ENCODE measurements at places on chromosomes 3 and 15.

- DNase-seq, result no peak
These were observed 84.5 kb downstream of the ZIC1 start for GRCh38 chr3:147493666-147494065.

- DNase-seq, result no peak
These were observed 194.1 kb upstream of the ZPLD1 start for GRCh38 chr3:102240720-102241119.

- DNase-seq, result no peak
These were observed 19.6 kb upstream of the GOLGA8B start for GRCh38 chr15:34603095-34603494.

- no peak for DNase-seq
These were observed 79.0 kb downstream of the IGF1R start for GRCh38 chr15:98727115-98728040.

DNA sequence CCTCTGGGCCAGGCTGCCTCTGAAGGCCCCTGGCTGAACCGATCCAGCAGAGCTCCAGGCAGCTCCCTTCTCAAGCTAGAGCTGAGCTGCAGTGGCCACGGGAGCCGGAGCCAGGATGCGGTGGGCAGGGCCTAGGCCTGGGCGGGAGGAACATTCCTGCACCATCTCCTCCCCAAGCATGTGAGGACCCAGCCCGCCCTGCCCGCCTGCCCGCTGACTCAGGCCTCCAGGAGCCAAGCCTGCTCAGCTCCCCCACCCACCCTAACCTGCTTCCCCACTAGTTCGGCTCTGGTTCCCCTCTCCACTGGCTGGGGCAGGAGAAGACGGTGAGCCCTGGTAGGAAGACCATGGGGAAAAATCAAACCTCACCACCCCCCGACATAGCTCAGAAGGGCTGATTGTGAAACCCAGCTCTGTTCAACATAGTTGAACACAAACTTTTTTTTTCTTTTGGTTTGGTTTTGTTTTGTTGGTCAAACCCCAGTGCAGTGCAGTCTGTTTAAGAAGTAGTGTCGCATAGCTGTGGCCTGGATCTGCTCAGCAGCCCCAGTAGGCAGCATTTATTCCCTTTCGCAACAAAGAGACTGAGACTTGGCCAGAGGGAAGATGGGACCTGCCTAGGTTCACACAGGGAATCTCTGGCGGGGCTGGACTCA is 13.5 kb downstream of the SNX33 start:
- DNase-seq, result no peak

- no peak for DNase-seq
These were observed 353.5 kb downstream of the MCTP2 start for GRCh38 chr15:94584833-94585244.

GRCh38 chr3:53996141-53996874 is 104.6 kb upstream of the SELENOK start:
- DNase-seq, result peak; percentile 18

DNA sequence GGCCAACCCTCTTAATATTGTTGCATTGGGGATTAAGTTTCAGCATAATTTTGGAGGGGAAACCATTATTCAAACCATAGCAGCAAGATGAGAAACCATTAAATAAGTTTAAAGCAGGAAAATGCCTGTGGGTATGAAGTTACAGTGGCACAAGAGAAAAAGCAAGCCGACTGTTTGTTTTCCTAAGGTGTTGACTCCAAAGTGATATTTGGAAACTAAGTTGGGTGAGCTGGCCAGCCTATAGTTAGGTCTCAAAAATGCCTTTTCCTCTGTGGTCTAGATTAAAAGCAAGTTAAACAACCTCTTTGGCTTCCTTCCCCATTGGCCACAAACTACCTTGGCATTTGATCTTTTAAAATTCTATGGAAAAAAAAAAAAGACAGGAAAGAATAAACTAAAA is 419.8 kb upstream of the AZI2 start:
- no peak for DNase-seq

- no peak for DNase-seq
These were observed 213.0 kb downstream of the MEIS2 start for GRCh38 chr15:36887214-36887961.

DNA sequence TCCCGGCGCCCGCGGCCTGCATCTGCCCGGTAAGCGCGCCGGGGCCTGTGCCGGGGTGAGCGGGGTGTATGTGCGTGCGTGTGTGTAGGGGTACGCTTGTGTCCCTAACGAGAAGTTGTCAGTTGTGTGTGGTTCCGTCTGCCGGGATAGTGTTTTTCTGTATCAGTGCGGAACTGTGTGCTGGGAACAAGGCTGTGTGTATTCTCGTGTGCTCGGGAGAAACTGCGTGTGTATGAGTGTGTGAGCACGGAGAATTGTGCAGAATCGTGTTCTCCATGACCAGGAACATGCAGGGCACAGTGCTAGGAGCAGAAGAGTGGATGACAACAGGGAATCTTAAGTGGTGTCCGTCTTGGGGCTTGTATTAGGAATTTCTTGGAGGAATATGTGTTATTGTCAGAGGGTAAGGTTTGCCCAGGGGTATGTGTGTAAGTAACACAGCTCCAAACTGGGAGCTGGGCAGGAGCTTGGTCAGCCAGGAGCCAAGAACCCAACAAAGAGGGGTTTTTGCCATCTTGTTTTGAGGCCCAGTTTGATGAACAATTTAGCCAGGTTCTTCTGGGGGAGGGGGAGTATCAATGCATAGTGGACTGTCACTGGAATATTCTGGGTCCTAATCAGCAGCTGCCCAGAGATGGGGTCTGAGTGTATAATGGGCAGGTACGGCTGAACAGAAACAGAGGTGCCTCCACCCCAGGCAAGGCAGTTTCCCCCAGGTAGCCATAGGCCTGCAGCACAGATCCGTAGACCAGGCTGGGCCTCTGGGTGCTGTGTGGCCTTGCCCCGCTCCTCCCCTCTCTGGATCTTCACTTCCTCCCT is 2.1 kb downstream of the ISL2 start:
- no peak for DNase-seq

GRCh38 chr3:171379281-171379680 is 80.9 kb downstream of the TNIK start:
- DNase-seq, result no peak

GRCh38 chr3:25438791-25439555 is 10.9 kb downstream of the RARB start:
- DNase-seq, result no peak

- no peak for DNase-seq
These were observed 295.0 kb upstream of the RORA start for GRCh38 chr15:61524086-61524485.

GRCh38 chr3:169722724-169723123 is 42.1 kb downstream of the TERC start:
- DNase-seq, result no peak

DNA sequence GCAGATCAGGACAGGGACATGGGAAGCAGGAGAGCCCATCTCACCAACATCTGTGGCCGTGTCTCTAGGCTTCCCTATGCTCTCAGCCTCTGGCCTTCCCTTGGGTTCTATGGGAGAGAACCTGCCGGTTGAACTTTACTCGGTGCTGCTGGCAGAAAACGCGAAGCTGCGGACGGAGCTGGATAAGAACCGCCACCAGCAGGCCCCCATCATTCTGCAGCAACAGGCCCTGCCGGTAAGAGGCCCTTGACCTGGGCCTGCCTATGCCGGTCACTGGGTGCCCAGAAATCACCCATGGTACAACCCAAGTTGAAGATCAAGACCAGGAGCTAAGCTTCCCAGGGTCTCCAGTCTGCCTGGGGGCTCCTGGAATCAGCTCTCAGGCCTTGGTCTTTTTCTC is 34.8 kb downstream of the CYP11A1 start:
- DNase-seq, result no peak

DNA sequence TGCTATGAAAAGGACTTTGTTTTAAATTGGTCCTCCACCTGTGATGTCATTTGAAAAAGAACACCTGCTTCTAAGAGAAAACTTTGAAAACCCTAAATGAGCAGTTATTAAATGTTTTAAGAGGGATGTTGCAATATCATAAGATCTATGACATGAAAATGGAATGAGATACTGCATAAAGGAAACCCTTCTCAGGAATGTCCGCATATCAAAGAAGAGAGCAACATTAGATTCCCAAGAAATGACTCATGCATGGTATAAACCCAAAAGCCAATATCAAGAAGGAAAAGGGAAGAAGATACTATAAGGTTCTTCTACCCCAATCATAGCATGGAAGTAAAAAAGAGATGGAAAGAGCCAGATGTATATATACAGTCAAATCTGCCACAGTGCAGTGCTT is 627.5 kb upstream of the LMCD1 start:
- DNase-seq, result no peak

- no peak for DNase-seq
These were observed 202.8 kb downstream of the CADPS start for GRCh38 chr3:62672270-62672987.

- no peak for DNase-seq
These were observed 762 bp downstream of the NCK1 start for GRCh38 chr3:136862617-136863322.

DNA sequence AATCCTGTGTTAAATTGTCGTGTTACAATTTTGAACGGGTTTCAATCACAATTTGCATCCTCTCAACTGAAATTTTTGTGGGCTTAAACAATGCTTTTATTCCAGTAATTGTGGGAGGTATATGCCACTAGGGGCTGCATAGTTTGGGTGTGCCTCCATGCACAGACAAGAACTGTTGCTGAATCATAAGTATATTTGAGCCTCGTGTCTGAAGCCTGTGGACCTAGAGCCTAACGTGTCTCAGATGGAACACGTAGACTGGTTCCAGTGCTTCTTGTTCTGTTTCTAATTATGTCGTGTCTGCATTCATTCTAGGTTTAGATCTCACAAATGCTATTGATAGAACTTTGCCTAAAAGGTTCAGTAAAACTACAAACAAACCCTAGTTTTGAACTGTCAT is 363.4 kb downstream of the RBMS3 start:
- no peak for DNase-seq

DNA sequence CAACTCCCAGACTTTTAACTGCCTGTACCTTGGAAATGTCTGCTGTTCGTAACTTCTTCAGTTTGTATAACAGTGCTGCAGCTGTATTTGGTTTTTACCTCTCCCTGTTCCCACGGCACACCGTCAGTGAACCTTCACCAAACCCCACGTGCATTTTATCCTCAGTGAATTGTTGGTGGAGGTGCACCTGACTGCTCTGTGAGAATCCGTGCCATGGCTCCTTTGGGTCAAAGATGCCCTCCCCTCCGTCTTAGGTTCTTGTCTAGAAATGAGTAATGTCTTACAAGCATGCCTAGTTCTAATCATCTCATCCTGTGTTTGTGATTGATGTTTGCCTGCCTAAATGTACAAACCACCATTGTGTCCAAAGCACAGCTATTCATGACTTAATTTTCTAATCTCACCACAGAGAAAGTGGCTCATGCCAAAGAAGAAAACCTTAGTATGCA is 28.2 kb downstream of the TPM1 start:
- no peak for DNase-seq

DNA sequence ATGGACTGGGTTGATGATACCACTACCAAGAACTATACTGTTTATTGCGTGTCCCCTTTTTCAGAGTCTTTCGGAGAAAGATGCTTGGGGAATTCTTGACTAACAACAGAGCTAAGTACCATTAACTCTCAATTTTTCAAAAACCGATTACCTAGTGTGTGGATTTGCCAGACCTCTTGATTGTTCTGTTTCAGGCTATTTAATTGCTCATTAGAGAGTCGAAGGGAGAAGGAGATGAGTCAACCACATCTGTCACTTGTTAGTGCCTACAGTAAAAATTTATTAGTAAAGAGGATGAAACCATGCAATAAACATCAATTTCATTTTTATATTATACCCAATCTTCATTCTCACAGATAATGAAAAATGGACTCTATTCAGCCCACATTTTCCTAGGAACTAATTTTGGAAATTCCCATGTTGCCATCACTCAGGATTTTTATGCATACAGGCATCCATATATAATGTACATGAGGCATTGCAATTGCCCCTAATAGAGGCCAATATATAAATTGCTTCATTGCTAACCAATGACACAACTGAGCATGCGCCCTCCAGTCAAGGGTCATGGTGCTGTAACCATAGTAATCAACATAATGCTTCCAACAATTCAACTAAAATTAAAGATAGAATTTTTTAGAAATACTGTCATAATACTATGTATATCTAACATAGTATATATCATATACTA is 541.7 kb downstream of the TBL1XR1 start:
- no peak for DNase-seq

DNA sequence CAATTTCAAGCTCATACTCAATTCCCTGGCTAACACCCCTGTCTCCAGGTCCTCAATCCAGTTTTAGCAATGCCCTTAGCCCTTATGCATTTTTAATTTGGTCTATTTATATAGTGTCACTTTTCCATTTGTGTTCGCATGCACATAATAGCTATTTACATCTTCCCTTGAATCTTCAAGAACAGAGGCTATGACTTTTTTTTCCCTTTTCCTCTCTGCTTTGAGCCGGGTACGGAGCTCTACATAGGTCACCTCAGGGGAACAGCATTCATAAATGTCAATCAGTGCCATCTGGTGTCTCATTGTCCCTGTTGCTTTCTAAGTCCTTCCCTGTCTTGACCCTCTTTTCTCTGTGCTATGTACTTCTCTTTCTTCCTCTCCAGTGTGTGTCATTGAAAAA is 26.5 kb upstream of the ACTC1 start:
- DNase-seq, result no peak
